ENCODE measurements at places on chromosomes 2 and 18.

- DNase-seq: no peak
Observed at GRCh38 chr2:183089192-183089851, 10.8 kb downstream of the DUSP19 start.

DNA sequence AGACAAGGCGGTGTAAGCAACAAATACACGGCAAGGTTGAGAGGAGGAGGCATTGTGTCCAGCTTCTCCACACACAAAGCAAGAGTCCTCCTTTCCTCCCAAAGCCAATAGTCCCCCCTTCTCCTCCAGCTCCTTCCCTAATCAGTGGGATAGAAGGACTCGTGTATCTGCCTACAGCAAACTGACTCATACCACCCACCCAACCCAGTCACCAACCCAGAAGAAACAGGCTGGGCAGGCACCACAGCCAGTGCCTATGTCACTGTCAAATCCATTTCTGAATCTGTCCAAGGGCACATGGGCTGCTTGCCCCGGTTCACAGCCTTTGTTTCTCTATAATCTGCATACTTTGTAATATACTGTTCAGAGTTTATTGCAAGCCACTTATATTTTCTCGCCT is 19.2 kb upstream of the NMS start:
- DNase-seq: no peak

DNA sequence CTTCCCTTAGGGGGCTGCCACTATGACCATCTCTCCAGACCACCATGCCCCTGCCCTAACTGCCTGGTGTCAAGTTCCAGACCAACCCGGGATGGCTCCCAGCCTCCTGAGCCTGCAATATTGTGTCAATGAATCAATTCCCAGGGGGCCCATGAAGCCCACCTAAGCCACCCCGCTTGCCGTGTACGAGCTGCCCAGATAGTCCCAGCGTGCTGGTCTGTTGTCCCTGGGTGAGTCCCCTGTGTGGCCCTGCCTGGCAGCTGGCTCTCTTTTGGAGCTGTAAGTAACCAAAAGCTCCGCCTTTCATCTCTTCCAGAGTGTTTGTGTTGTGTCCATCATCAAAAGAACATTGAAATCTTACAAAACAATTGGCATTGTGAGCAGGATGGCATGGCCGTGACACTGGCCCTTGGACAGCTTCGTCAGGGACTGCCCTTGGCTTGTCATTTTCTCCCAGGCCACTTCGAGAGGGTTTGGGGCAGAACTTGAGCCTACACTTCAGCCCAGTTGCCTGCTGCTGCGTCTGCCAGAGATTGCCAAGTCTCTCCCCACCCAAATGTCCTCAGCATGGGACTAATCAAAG is 11.3 kb upstream of the MAL start:
- no peak for DNase-seq

DNA sequence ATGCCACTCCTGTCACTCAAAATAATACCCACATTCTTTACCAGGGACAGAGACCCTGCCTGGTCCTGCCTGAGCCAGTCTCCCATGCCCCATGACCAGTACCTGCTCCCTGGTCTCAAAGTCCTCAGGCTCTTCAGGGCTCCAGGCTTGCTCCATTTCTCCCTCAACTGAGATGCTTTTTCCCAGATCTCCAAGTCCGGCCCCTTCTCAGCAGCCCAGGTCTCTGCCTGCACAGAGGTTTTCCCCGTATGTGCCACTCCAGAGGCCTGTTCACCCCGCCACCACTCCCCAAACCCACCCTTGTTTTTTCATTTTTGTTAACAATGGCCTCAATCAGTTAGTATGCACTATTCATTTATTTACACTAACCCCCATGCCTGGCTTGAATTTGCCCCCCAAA is 499.5 kb upstream of the MYT1L start:
- DNase-seq: no peak

DNA sequence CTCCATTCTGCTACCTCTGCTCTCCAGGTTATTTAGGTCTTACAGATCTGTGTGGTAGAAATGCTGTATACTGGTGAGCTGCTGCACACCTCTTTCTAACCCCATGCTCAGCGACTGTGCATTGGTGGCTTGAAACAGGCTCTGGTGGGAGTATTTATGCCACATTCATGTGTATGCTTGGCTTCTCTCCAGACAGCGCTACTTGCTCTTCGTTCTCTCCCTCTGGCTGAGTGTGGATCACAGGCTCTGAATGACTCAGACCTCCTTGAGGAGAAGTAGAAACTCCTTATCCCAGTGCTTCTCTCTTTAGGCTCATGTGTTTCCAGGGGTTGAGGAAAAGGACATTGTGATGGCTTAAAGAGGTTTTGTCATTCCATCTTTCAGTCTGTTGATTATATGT is 54.9 kb downstream of the FHOD3 start:
- DNase-seq: no peak

GRCh38 chr2:98484652-98485452 is 40.2 kb downstream of the INPP4A start:
- DNase-seq: no peak

- no peak for DNase-seq
Observed at GRCh38 chr2:179344970-179345369, 80.3 kb upstream of the SESTD1 start.

DNA sequence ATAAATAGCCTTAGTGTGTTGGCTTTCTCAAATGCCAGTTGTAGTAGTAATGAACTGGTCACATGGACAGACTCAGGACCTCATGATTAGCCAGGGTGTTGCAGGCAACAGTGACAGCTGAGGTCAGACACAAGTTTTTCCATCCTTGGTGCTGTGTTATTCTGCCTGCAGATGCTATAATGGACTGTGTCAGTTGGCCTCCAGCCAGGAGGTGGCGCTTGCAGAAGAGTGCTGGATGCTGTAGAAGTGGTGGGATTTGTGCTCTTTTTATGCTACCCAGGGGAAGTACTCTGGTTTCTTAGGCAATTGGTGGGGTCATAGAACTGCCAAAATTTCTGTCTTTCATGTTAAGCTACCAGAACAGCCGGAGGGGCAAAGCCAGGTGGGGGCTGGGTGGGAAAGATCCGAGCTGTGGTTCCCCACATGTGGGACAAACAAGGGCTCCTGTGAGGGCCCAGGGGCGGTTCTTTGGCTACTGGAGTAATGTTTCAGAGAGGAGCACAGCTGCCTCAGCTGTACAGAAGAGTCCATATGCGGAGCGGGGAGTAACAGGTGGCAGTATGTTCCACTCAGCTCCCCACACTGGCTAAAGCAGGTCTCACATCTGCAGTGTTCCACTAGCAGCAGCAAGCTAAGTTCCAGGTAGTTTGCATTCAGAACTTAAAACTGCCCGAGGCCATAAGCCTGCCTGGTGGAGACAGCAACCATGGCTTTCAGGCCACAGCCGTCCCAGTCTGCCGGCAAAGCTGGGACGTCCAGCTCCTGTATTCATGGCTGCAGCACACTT is 104.4 kb downstream of the GULP1 start:
- no peak for DNase-seq

GRCh38 chr2:893311-893710 is 57.3 kb upstream of the SNTG2 start:
- no peak for DNase-seq

DNA sequence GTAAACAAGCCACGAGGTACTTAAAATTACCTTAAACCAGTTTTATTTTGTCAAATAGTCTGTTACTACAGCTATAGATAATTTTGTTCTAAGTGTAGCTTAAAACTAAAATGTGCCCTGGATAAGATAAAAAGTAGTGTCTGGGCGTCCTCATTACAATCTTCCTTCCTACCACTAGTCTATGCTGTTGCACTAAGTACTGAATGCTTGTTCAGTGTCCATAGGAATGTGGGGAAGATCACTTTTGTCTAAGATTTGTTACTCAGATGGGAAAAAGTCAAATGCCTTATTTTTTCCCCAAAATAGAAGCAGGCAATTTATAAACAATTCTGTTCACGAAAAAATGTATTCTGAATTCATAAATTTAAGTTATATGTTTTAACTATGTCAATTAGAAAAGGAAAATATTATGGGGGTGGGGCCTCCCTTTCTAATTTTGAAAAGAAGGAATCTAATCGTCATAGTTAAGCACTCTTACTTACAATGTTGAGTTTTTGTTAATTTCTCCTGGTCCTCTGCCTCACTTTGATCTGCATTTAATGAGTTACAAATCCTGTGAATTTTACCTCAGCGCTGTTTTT is 140.4 kb upstream of the VRK2 start:
- DNase-seq: peak; percentile 45

DNA sequence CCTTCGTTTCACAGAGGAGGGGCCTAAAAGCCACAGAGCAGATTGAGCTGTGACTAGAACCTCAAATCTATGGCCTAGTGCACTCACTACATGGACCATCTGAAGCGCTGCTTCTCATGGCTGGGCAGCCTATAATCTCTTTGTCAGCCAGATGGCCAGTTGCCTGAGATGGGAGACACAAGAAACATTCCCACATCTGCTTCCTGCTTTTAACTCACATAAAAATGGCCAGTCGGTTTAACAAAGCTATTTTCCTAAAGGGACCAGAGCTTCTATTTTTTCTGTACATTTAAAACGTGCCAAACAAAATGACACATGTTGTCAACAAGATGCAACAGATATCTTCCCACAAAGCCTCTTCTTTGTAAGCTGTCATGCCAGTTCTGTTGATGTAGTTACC is 173.8 kb downstream of the GFPT1 start:
- no peak for DNase-seq

- DNase-seq: peak; percentile 8
Observed at GRCh38 chr2:165016772-165017411, 61.6 kb upstream of the SLC38A11 start.

- DNase-seq: no peak
Observed at GRCh38 chr2:128666596-128666995, 347.9 kb upstream of the HS6ST1 start.

DNA sequence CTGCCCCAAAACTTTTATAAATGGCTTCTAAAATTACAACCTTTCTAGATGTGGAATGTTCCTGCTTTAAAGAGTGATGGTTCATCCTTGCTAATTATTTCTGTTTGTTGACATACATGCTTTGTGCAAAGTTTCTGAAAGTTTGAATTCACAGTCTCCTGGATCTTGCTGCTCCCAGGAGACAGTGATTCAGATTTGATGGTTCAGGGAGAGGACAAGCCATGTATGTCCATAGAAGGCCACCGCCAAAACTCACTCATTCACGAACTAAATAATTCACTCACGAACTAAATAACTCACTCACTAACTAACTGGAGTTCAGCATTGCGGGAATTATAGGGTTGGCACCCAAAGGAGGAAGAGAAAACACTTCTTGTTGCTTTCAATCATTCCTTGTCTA is 416.5 kb upstream of the ZEB2 start:
- no peak for DNase-seq

DNA sequence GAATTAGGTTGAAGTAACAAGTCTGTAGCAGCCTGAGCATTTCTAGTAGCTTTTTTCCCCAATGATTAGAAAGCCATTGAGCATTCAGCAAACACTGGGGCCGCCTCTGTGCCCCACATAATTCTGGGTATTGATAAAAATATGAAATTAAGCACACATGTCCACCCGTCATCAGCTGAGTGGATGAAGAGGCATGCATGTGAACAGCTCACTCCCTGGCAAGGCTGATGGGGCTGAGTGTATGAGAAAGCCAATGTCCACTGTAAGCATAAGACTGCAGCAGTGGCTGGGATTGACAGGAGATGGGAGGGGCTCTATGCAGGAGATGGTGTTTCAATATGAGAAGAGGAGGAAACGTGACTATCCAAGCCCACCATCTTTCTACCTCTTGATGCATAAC is 124.4 kb upstream of the KLHL29 start:
- no peak for DNase-seq

DNA sequence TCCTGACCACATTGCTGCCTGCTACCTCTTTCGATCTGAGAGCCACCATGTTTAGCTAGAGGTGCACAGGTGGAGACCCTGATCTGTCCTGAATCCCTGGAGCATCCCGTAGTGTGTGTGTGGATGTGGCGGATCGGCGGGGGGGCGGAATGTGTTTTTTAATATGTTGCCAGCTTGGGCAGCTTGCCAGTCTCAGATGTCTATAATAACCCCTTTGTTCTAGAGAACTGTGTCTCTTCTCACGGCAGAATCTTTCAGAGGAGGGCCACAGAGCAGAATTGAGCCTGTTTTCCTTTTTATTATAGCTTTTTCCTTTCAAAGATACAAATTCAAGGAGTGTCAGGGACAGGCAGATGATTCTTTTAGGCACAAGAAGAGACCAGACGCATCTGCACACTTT is 934.1 kb upstream of the KLHL29 start:
- no peak for DNase-seq

DNA sequence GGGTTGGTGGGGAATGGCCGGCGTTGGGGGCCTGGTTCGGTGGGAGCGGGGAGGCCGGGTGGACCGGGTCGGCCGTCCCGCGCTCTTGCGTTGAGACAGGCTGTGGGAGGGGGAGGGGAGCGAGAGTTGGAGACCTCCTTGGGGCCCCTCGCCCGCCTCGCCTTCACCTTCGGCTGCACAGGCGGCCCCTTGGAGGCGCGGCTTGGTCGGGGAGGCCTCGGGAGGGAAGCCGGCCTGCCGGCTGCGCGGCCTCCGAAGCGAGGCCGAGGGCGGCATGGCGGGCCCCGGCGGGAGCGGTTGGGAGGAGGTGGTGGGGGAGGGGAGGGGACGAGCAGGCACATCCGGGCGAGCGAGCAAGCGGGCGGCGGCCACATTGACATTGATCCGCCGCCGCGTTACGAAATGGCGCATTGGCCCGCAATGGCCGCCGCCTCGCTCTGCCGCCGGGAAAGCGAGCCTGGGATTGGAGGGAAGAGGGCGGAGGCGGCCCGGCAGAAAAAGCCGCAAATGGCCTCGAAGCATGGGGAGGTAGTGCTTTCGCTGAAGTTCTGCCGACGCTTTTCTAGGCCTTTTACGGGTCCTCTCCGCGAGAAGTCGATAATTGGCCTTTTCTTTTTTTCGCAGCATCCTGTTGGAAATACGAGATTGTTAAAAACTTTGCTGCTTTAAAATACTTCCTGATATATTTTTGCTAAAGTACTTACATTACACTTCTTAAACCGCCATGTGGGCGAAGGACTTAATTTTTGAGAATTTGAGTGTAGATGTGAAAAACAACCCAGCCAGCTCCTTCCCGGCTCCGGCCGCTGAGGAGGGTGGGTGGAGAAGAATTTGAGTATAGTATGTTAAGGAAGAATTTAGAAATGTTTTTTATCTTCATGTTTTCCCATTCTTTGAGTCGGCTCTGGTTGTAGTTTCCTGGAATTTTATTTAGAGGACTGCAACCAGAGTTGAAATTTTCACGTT is 580 bp downstream of the HNRNPA3 start:
- DNase-seq: peak; percentile 93

DNA sequence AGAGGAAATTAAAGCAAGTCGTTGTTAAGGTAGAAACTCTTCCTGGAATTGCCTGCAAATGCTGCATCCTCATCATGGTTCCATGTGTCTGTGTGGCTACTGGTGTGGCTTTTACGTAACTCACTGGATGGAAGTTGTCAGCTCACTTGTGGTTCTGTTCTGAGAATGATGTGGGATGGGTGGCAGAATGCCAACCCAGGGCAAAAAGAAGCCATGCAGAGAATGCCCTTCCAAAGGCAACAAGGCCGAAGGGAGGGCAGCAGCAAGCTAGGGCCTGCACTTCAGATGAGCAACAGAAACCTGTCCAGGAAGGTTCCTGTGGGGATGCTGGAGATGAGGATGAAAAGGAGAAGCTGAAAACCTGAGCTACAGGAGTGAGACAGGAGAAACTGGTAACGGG is 10.4 kb upstream of the NAPG start:
- no peak for DNase-seq

Data from CD4-positive, alpha-beta T cell treated with Interleukin-12 subunit alpha and Interleukin-12 subunit beta, for 1 hour (primary cell).